ENCODE measurements at places on chromosomes 4 and X. TPM values are rescaled to one million over a fixed set of nuclear protein-coding genes. Genes with fewer than 3 reads are reported as not detected.
A peak's percentile ranks its signal among the peaks of the same experiment; 100 is the strongest.

- DNase-seq, result no peak
Observed at GRCh38 chr4:3339577-3339976, 46.8 kb downstream of the RGS12 start.

GRCh38 chrX:14010566-14010965 lies 19.1 kb downstream of the GEMIN8 start:
- no peak for DNase-seq

- no peak for DNase-seq
Observed at GRCh38 chr4:168696280-168696679, 199.4 kb downstream of the PALLD start.

GRCh38 chrX:132858018-132858417 lies 100.4 kb downstream of the HS6ST2 start:
- peak; percentile 44 for DNase-seq

- DNase-seq, result no peak
Observed at GRCh38 chrX:10172877-10173276, 16.1 kb downstream of the CLCN4 start.

GRCh38 chrX:70049925-70050324 lies at the start of gene AWAT2:
Gene AWAT2, minus strand, starts transcription at chrX:70049938. Its CDS starts 6 bp downstream, at chrX:70049932.
- no peak for DNase-seq

DNA sequence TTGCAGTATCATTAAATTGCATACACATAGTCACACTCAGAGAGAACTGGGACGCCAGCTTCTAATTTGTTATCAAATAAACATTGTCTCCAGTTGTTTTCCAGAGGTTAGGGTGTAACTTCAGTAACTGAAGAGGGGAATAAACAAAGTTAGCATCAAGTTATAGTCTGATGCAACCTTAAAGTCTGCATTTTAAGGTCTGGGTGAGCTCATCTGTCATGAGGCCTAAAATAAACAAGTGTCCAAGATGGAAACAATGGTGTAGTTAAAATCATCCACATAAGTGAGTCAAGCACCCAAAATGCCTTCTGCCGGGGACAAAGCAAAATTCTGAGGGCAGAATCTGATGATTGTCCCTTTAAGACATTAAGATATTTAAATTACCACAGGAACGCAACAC lies 70.3 kb upstream of the EMCN start:
- no peak for DNase-seq

- peak; percentile 7 for DNase-seq
Observed at GRCh38 chr4:40283968-40284367, 51.2 kb upstream of the CHRNA9 start.

- DNase-seq, result no peak
Observed at GRCh38 chr4:77449171-77449570, 156.4 kb upstream of the CXCL13 start.

GRCh38 chrX:1521459-1521956 lies 15.5 kb downstream of the P2RY8 start:
- no peak for DNase-seq

- DNase-seq, result no peak
Observed at GRCh38 chr4:175253184-175253902, 335.2 kb downstream of the ADAM29 start.

GRCh38 chr4:92847026-92847425 lies 543.3 kb downstream of the GRID2 start:
- no peak for DNase-seq

DNA sequence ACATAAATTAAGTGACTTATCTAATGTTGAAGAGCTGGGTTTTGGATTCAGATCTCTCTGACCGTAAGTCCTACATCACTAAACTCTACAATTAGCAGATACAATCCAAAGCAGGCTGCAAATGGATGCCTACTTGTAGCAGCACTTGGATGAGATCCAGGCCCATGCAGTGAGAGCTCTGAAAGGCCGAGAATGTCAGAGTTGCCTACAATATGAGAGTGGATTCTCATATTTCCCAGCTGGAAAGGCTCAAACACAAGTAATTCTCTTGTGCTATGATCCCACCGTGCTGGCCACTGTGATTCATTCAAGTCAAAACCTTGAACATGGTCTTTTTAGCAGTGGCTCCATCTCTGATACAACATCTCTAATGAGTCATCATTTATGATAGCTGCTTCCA lies 125.4 kb upstream of the CHRDL1 start:
- no peak for DNase-seq

DNA sequence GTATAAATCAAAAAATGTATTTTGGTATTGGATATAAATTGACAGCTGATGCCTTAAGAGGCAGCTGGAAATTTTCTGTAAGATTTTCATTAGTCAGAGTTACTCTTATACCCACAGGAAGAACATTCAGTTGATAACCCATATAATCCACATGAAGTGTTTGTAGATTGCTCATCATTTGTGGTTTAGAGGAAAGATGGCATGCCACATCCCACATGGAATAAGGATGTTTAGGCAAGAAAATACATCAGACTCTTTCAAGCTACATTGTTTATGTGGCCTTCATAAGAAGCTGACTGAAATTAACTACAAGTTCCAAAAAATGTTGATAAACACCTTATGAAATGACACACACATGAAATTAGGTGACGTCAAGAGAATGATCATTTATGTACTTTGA lies 56.6 kb downstream of the AREG start:
- peak; percentile 9 for DNase-seq

DNA sequence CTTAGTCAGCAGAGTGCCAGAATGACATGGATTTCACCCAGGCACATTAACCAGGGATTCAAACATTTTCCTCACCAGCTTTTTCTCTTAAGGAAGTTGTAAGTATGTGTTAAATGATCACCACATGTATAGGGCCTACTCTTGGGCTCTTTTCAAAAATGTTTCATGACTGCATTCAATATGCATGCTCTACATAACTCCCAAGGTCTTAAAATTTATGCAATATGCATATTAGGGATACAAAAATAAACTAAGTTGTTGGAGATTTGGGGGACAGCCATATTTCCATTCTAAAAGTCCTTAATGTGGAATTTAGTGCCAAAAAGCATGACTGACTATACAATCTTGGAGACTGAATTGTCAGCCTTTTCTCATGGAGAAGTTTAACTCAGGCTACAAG lies 25.0 kb upstream of the TRPC5OS start:
- DNase-seq, result no peak

DNA sequence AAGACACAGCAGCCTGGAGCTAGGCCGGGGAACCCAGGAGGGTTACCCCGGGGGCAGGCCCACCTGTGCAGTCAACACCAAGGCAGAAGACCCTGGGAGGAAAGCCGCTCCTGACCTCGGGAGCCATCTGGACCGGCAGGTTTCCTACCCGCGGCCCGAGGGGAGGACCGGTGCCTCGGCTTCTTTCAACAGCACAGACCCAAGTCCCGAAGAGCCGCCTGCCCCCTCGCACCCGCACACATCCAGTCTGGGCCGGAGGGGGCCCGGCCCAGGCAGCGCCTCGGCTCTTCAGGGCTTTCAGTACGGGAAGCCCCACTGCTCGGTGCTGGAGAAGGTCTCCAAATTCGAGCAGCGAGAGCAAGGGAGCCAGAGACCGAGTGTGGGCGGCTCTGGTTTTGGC lies 157.8 kb downstream of the SOWAHB start:
- DNase-seq, result no peak

GRCh38 chr4:7361280-7361895 lies 73.3 kb downstream of the PSAPL1 start:
- no peak for DNase-seq

DNA sequence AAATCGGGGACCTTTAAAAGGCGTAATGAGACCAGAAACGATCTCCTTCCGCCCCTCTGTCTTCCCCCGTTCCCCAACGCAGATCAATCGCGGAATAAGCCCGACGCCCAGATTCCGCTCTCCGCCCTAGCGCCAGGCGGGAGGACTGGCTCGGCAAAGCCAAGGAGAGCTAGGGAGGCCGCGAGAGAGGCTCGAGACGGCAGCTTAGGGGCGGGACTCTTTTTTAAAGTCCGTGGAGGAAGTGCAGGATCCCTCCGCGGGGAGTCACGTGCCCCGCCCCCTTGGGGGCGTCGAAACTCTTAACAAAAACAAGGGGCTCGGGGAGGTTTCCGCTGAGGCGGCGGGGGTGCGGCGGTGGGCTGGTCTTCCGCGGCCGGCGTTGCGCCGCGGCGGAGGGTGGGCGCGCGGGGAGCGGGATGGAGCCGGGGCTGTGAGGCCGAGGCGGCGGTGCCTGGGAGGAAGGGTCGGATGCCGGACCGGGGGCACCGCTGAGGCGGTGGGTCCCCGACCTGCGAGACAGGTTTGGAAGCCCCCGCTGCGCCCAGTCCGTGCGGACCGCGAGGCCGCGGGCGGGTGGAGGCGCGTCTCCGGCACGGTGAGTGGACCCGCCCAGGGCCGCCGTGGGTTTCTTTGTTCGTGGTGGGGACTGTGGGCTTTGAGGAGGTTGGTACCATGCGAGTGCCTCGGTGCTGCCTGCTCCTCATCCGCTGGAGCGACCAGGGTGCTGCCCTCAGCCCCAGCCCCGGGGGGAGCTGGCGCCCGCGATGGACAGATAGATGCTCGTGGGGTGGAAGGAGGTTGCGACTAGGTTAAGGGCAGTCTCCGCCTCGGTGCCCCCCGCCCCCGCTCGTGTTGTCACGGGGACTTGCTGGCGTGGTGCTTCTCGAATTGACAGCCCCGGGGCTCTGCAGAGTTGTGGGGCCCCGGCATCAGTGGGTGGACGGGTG lies at the start of gene CCNG2:
Gene CCNG2 (plus strand): TSS at position 296 of the 947 bp plus-strand sequence. CDS start 1,326 bp downstream, outside the sequence.
- peak; percentile 94 for DNase-seq

DNA sequence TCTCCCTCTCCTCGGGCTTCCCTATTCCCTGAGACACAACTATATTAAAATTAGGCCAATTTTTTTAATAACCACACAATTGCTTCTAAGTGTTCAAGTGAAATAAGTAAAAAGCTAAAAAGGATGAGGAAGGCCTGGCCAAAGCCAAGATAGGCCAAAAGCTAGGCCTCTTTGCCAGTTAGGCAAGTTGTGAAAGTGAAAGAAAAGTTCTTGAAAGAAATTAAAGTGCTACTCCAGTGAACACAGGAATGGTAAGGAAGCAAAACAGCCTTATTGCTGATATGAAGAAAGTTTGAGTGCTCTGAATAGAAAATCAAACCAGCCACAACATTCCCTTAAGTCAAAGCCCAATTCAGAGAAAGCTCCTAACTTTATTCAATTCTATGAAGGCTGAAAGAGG lies 114.2 kb upstream of the FAT4 start:
- DNase-seq, result no peak

DNA sequence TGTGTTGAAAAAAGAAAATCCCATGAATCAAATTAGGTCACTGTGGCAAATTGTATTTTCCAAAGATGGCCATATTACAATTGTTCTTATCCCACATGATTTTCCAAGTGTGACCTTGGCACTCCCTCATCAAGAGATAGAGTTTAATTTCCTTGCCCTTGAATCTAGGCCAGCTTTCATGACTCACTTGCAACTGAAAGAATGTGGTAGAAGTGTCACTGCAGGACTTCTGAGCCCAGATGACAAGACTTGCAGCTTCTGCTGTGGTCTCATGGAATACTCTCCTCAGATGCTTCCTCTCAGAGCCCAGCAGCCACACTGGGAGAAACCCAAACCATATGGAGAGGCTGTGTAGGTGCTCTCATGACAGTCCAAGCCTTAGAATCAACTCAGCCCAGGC lies 139.0 kb downstream of the ADAMTS3 start:
- no peak for DNase-seq

DNA sequence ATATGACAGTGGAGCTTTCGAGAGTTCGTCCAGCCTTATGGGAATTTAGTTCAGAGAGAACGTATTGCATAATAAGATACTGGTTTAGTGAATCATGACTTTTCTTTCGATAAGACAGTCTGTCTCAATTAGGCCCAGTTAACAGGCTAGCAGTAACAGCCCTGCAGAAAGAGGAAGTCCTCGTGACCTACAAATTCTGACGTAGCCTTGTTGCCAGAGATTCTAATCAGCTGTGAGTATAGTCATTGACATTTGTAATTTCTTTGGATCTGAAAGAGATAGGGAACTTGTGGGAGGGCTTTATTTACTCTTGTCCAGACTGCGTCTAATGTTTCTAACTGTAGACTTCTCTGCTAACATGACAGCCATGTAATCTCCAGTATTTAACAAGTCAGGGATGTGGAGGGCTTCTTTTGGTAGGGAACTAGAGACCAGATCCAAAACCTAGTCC lies 15.8 kb downstream of the ART3 start:
- peak; percentile 81 for DNase-seq

- no peak for DNase-seq
Observed at GRCh38 chr4:87366521-87367162, 24.3 kb downstream of the HSD17B11 start.

- DNase-seq, result no peak
Observed at GRCh38 chr4:11005300-11005699, 320.7 kb upstream of the CLNK start.

- peak; percentile 49 for DNase-seq
Observed at GRCh38 chr4:98778206-98778605, 119.8 kb upstream of the TSPAN5 start.

DNA sequence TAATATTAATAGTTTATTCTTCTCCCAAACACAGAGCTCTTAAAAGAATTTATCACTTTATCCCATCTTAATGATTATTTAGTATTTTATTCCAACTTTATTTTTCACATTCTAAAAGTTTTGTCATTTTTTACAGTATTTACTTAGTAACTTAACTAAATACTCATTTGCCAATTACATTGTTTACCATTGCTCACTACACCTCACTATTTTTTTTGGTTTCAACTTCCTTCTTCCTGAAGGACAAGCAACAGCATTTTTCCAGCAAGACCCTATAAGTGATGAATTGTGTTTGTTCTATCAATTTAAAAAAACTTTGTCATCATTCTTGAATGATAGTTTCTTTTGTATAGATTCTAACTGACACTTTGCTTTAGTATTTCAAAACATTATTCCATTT lies 19.4 kb upstream of the SRD5A3 start:
- no peak for DNase-seq

- no peak for DNase-seq
Observed at GRCh38 chr4:146382194-146382593, 139.5 kb downstream of the SLC10A7 start.

DNA sequence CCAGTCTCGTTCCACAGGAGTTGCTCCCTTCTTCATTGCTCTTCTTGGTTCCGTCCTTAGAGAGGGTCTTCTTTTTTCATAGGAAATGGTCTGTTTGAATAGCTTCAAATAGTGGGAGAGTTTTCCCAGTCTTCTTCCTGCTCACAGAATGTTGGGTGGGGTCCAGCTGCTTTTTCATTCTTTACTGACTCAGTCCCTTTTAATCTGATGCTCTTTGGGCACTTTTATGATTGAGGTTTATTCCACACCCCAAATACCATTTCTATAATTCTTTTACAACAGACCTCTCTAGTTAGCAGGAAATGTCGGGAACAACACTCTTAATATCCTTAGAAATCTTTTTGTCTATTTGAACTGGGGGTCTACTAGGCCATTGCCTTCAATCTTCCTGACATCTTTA lies 239.5 kb downstream of the PRDM5 start:
- DNase-seq, result no peak

RGN gene
- total RNA-seq, result 0.42 TPM

RNF212 gene
- 0.85 TPM for total RNA-seq

SLC26A1 gene
- 0.19 TPM for total RNA-seq

WDR17 gene
- 0.51 TPM for total RNA-seq

SORCS2 gene
- 0.05 TPM for total RNA-seq

FGA gene
- not detected for total RNA-seq

DDX60 gene
- 42.5 TPM for total RNA-seq

XAGE2 gene
- not detected for total RNA-seq

ANK2 gene
- total RNA-seq, result 41.4 TPM

MID1 gene
- total RNA-seq, result 63.8 TPM

VCX3B gene
- total RNA-seq, result not detected

CLIC2 gene
- total RNA-seq, result 19.2 TPM

PRSS12 gene
- total RNA-seq, result 0.17 TPM

DRP2 gene
- total RNA-seq, result 0.05 TPM

SPATA4 gene
- total RNA-seq, result not detected

BANK1 gene
- 0.09 TPM for total RNA-seq

C4orf36 gene
- total RNA-seq, result under 0.01 TPM

LCORL gene
- total RNA-seq, result 21.2 TPM

LRCH2 gene
- total RNA-seq, result 12.6 TPM

SLC9A7 gene
- 16.5 TPM for total RNA-seq

SMIM31 gene
- not detected for total RNA-seq

All from dermis blood vessel endothelial cell (primary cell).